ENCODE measurements at places on chromosomes 7 and 10. TPM values are rescaled to one million over a fixed set of nuclear protein-coding genes. Genes with fewer than 3 reads are reported as not detected.
A peak's percentile ranks its signal among the peaks of the same experiment; 100 is the strongest.

Gene CALD1
- total RNA-seq, result 5.5 TPM

Gene MYH16
- total RNA-seq, result 0.97 TPM

DNA sequence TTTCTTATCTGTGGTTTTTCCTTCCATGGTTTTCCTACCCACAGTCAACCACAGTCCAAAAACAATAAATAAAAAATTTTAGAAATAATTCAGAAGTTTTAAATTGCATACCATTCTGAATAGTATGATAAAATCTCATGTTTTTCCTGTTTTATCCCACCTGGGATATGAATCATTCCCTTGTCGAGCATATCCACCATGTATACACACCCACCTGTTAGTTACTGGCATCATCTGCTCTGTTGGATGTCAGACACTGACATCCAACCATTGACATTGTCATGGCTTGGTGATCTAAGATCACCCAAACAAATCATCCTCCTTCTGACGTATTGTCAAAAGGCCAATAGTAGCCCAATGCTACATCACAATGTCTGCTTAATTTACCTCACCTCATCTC, 749.8 kb downstream of the TNS3 start:
- no peak for DNase-seq

DNA sequence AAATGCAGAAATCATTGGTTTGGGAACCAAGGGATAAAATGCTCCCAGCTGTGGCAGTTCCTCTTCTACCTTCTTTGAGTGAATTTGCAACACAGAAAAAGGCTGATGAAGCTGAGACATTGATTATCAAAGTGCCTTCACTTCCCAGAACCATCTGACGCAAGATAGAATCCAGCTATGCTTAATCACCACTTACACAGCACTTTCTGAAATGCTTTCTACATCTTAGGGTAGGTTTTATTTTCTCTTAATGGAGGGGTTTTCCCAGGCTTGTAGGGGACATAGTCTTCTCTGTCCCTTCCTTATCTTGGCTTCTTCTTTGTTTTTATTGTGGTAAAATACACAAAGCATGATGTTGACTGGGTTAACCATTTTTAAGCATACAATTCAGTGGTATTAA, 332.6 kb upstream of the ZNF32 start:
- DNase-seq, result no peak

DNA sequence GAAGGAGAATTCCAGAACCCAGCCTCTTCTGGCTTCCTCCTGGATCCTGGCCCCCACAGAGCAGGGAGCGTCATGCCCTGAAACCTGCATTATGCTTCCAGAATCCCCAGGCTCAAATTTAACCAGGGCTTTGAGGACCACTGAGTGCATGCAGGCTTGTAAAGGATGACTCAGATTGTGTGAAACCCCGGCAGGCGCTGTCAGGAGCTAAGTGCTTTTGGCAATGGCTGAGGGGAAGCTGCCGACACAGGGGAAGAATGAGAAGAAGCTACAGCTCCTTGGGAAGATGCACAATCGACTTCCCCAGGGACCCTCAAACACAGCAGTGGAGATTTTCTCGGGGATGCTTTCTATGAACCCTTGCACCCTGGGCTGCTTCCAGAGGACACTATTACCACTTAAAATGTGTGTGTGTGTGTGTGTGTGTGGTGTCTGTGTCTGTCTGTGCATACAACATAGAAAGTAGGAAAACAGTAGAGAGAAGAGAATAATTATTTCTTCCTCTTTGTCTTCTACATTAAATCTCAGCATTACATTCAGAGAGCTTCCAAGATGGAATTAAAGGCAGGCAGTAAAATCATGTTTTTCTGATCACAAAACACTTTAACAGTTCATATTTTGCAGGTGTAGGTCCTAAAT, 183.5 kb upstream of the INHBA start:
- no peak for DNase-seq

DNA sequence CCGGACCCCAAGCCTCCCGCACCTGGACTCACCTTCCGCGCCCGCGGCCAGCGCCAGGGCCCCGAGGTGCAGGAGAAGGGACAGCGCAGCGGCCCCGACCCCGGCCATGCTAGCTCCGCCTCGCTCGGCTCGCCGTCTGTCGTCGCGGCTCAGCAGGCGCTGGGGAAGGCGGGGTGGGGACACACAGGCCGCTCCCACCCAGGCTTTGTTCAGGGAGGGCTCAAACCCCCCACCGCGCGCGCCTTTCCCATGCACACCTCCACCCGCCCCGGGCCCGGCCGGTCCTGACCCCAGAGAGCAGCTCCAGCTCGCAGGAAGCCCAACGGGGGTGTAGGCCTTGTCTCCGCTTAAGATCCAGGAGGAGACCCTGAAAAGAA, at the start of gene KCP:
TSS of gene KCP (minus strand) at position 141 of the 377 bp plus-strand sequence. CDS start at position 108, 33 bp downstream.
- DNase-seq, result no peak

GRCh38 chr7:84191261-84191660, 3.3 kb downstream of the SEMA3A start:
- DNase-seq, result no peak

- DNase-seq, result no peak
These were observed 307.8 kb downstream of the PRPF18 start for GRCh38 chr10:13894412-13895093.

GRCh38 chr7:83469076-83469475, 179.9 kb downstream of the SEMA3E start:
- no peak for DNase-seq

- no peak for DNase-seq
These were observed 51.4 kb downstream of the SH3PXD2A start for GRCh38 chr10:103803941-103804340.

- no peak for DNase-seq
These were observed 301.7 kb downstream of the DGKB start for GRCh38 chr7:14600766-14601367.

DNA sequence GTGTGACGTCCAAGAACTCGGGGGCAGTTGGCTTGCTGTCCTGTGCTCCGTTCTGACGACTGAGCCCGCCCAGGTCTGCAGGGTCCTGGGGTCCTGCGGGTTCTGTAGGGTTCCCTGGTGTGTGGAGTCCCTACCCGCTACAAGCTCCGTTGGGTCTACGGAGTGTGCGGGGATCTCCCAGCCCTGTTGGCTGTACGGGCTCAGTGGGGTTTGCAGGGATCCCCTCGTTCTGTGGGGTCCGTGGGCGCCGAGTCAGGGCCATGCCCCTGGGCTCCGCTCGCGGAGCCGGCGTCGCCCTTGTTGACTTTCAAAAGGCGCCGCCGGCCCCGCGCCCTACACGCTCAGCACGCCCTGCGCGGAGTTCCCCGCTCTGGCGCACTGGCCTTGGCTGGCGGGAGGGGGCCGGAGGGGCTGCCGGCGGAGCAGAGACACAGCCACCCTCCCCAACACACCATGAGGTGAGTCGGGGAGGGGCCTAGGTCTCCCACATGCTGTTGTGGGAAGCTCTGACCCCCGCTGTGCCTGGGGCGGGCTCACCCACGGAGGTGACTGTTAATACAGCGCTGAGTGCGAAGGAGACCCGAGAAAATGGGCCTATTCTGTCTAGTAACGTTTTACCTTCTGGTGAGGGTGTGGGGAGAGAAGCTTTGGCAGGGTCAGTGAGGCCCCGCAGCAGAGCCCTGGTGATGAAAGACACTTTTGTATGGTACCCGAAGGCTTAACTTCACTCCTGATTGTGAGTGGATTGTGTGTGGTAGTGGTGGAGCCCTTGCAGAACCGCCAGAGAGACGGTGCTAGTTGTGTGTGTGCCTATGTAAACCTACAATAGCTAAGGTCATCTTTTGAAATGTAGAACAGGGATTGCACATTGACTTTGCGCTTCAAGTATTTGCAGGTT, 8.1 kb downstream of the TASOR2 start:
- DNase-seq, result peak; percentile 49
